ENCODE measurements at places on chromosomes 7 and 10.

- no peak for DNase-seq
Observed at GRCh38 chr7:108515630-108516029, 10.3 kb downstream of the PNPLA8 start.

DNA sequence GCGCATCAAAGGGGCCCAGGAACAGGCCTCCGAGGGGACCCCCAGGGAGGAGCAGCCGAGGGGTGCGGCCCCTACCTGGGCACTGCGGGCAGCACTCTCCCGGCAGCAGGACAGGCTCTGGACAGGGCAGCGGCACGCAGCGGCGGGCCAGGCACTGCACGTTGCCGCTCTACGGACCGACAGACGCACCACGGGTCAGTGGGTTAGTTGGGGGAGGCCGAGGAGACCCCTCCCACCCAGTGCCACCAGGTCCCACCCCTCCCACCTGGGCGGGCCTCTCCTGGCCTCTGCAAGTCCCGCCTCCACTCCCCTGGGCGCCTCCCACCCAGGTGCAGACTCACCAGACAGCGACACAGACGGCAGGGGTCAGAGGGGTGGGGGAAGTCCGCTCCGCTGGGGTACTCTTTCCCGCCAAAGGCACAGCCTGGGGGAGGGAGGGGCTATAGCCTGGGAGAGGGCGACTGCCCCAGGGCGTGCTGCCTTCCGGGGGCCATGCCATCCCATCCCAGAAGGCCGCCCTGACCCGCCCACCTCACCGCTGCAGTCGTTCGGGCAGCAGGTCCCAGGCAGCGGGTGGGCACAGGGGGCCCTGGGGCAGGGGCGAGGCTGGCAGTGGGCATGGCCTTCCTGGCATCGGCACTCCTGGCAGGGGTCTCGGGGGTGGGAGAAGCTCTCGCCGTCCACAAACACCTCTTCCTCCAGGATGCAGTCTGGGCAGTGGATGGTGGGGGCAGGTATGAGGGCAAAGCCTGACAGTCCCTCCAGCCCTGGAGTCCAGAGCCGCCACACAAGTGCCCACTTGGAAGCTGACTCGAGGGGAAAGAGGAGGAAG lies 19.2 kb downstream of the KCP start:
- no peak for DNase-seq

GRCh38 chr7:513521-514166 lies 6.0 kb downstream of the PDGFA start:
- DNase-seq = no peak

DNA sequence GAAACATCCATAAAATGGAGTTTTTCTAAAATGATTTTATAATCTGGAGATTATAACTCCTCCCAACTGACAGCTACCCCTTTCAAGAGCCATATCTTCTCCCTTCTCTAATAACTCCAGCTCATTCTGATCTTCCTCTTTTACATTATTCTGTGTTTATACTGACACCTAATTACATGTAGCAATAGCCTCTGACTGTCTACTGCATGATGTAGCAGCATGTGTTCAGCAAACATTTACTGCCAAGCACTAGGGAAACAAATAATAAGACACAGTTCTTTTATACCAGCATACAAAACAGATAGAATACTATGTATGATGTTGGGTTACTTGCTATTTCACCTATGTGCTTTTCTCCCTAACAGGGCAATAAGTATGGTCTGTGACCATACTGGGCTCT lies 20.7 kb downstream of the RBM28 start:
- no peak for DNase-seq

- no peak for DNase-seq
Observed at GRCh38 chr7:137305901-137306621, 37.5 kb downstream of the PTN start.

- no peak for DNase-seq
Observed at GRCh38 chr7:2583798-2584580, 25.2 kb downstream of the IQCE start.

GRCh38 chr10:5585517-5586206 lies 60.9 kb downstream of the CALML3 start:
- DNase-seq = peak; percentile 43

All from MCF 10A (cell line).